ENCODE measurements at places on chromosomes 5 and 9.

- no peak for DNase-seq
Observed at GRCh38 chr5:60482301-60482700, 217.7 kb downstream of the DEPDC1B start.

- no peak for DNase-seq
Observed at GRCh38 chr9:76561900-76562299, 102.9 kb downstream of the GCNT1 start.

GRCh38 chr5:178429491-178430185, 160.6 kb downstream of the COL23A1 start:
- no peak for DNase-seq

DNA sequence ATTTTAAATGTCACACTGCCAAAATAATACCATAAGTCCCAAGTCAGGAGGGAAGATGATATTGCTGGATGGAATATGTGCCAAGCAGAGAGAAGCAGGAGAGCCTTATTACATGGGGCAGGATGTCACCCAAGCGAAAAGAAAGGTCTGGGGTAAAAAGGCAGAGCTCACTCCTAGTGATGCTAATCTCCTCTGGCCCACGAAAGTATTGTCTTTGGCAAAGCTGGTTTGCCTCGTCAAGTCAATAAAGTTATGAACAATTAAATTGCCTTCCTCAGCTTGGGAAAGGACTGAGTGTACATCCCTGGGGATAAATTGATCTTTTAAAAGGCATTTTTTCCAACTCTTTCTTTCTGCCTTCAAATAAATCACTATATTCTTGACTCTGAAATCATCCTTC, 220.6 kb downstream of the DMAC1 start:
- no peak for DNase-seq

GRCh38 chr9:73200694-73201452, 49.2 kb downstream of the ANXA1 start:
- DNase-seq, result peak; percentile 55

DNA sequence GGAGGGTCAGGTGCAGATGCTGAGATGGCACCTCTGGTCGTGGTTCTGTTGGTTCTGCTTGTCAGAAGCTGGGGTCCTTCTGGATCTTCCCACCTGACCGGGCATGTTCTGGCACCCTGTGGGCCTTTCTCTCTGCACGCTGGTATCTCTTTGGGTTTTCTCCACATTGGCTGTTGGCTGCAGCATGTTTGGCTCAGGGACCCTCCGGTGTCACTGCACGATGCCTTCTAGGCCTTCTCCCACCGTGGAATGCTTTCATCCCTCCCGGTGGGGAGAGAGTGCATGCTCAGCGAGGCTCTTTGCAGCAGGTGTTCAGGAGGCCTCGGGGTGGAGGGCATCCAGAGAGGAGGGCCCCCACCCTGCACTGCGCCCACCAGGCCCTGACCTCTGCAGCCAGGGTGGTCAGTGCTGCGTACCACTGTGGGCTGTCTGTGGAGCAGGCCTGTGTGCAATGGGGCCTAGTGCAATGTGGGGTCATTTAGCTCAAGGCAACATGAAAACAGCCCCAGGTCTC, 119.4 kb downstream of the WNK2 start:
- DNase-seq, result no peak

DNA sequence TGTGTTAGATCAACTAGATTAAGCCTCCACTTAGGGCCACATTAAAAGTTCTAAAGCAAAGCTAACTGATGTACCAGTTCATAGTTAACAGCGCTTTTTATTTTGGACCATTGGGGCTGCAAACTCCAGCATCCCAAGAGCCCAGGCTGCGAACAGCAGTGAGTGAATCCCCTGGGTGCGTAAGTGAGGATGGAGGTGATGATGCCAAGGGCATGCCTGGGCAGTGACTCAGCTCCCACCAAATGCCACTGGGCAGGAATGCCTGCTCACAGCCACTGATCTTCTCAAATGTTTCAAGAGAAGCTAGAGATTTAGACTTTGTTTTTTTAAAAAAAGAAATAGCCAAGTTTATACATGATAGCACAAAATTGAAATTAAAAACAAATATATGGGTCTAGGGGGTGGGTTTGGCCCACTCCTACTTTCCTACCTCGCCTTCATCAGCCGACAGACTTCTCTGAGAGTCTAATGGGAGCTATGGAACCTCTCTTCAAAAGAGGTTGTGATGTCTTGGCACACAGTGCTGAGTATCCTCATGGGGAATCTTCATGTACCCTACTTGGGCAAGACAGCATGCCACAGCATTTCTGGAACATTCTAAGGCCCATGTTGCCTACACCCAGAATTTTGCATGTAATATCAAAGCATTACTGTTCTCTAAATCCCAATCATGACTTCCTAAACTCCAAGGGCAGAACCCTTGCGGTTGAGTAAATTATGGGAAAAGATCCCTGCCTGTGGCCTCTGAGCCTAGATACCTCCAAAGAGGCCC, 398.1 kb downstream of the EBF1 start:
- DNase-seq, result no peak

DNA sequence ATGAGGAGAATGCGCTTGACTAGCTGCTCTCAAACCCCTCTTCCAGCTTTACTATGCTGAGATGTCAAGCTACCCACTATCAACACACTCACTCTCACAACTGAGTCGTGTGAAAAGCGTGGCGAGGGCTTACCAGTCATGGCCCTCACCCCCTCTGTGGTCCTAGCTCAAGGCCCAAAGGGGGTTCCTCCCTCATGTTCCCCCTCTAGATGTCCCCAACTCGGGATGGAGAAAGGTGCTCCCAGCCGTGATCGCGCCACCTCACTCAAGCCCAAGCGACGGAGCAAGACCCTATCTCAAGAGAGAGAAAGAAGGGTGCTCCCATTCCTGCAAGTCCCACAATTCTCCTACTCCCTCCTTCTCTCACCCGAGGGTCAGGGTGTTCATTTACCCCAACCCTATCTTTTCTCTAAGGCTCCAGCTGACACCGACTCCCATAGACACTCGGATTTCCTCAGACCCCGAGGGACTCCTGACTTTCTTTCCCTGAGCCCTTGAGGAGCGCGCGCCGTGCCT, 559 bp downstream of the SLC38A9 start:
- no peak for DNase-seq

DNA sequence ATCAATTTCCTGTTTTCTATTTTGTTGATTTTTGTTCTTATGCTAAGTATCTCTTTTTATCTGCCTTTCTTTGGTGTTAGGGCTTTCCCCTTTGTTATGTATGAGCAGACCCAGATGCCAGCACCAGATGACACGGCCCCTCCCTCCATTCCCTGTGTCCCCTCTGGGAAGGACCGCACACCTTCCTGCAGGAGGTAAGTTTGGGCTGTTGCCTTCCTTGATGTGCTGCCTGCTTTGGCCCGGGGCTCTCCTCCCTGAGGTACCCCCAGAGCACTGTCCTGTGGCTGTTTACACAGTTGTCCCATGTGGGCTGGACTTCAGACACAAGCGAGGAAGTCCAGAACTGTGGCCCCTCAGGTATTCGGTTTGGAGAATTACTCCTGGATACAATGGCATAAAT, 343.8 kb upstream of the IRX1 start:
- no peak for DNase-seq

DNA sequence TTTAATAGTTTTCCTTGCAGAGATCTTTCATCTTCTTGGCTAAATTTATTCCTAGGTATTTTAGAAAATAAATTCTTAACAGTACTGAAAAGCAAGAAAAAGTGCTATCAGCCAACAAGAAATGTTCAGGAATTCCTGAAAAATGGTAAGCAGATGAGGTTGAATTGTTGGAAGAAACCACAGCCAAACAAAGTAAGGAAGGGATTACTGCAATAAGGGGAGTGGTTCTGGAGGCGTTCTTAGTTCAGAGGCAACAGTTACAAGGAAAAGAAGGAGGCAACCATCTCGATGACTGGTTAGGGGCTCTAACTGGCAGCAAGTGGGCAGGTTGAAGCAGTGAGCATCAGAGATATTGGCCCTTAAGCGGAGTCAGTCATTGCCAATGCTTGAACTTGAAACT, 12.8 kb upstream of the OR13J1 start:
- DNase-seq, result no peak

- DNase-seq, result no peak
Observed at GRCh38 chr9:99866398-99866797, 40.1 kb upstream of the STX17 start.

DNA sequence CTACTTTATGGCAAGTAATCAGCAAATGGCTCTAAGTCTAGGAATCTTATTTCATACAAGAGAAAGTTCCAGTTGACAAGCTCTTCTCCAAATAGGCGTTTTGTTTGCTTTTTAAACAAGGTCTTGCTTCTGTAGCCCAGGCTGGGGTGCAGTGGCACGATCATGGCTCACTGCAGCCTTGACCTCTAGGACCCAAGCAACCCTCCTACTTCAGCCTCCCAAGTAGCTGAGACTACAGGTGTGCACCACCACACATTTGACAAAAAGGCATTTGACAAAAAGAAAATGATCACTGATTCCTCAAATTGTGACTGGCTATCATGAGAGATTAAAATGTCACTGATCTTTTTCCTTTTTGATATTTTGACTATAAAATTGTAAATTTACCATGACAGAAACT, 31.8 kb downstream of the NR6A1 start:
- DNase-seq, result no peak

DNA sequence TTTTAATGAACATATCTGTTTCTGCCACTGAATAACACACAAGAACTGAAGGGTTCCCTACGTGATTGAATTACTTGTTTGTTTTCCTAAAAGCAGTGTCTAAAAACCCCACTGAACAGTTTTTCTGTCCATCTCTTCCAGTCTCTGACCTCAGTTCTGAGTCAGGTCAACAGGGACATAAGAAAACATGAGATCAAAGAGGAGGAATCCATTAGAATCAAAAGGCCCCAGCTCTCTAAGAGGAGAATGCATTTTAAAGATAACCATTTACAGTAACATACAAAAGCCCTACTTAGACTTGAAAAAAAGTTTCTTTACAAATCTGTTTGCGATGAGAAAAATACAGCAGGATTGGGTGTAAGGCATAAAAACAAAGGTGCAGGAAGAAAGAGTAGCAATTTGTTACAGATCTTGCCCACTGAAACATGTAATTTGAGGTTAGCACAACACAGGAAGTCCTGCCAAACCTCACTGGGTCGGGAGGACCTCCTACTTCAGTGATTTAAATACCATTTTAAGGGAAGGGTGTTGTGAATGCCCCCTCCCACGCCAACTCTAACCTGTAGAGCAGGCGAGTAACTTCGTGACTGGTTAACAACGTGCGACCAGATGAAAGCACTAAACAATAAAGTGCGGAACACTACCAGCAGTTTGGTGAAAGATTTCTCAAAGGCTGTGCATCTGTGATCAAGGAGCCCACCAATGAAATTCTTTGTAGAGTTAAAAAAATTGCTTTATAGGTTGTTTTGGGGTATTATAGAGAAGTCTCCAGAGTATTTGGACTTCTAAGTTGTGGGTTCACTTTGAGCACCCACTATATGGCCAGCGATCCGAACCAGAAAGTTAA, 1.3 kb downstream of the QSOX2 start:
- DNase-seq, result no peak

DNA sequence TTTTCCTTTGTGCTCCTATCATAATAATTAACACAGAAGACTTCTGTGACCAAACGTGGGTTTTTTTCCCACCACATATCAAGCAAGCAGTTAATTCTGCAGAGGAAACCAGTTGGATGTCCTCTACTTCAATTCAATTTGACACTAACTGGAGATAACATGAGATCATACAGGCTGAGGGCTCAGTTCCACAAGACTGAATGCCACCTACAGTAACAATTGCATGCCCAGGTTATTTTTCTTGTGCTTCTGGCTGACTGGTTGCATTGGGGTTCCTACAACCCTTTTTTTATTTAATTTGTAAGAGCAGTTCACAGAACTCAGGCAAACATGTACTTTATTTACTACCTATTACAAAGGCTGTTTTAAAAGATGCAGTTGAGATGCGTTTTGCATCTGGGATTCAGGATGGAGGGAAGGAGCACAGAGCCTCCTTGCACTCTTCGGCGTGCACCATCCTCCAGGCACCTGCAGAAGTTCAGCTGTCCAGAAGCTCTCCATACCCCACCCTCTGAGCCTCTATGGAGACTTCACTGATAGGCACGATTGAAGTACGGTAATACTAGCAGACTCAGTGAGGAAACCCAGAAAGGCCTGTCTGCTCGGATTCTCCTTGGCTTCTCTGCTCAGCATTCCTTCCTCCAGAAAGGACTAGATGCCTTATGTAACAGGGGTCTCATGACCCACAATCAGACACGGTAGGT, 425.2 kb upstream of the CDH9 start:
- no peak for DNase-seq

DNA sequence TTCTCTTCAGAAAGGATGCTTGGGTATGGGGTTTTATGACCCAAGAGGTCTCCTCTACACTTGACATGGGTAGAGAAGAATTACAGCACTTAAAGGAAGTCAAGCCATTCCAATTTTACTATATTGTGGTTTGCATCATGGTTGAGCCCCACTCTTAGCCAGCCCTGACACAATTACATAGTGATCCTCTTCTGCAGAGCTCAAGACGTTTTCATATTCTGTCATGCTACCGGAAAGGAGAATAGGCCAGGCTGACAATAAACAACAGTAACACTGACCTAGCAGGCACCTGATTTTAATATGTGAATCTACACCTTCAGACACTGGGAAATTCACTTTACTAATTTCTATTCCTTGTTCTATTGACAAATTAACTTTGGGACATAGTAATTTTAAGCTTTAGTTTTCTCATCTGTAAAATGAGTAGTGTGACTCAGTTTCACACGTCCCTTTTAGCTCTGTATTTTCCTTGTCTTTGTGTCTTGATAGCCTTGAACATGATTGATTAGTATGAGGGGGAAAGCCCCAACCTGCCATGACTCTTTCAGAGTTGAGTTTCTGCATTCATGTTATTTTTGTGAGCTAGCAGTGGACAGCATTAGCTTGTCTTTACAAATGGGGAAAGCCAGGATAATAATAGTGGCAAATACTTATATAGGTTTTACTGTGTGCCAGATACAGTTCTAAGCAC, 83.8 kb downstream of the SV2C start:
- DNase-seq, result no peak

- DNase-seq, result peak; percentile 51
Observed at GRCh38 chr9:35553670-35554543, 51.2 kb upstream of the TESK1 start.

GRCh38 chr5:133994297-133994989, 10.3 kb downstream of the VDAC1 start:
- no peak for DNase-seq

DNA sequence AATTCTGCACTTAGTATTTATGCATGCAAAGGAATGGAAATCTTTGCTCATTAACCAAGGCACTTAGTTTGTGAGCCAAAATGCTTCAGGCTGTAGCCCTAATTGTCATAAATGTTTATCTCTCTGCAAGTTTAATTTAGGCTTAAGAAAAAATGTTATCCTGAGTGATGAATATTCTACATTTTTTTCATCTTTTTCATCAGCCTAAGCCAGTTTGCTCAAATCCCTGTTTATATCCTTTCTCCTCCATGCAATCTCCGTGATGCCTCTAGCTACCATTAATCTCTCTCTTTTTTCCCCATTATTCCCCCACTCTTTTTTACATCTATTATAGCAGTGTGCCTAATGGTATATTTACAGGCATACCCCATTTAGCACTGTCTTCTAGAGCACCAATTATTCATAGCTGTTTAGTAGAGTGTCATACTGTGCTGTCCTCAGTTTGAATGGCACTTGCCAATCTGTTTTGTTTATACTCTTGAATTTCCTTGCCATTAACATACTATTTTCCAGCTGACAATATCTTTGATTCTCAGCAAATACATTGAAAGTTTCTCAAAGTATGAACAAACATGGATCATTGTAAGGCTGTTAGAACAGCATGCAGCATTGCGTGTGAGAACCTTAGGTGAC, 1457.0 kb downstream of the MAT2B start:
- no peak for DNase-seq

GRCh38 chr9:128316421-128316820, 5.8 kb downstream of the TRUB2 start:
- DNase-seq, result no peak

- no peak for DNase-seq
Observed at GRCh38 chr5:39014561-39014960, 59.6 kb downstream of the RICTOR start.

- DNase-seq, result no peak
Observed at GRCh38 chr9:86298873-86299272, 16.5 kb upstream of the ISCA1 start.
